ENCODE measurements at places on chromosomes 12 and 14.

DNA sequence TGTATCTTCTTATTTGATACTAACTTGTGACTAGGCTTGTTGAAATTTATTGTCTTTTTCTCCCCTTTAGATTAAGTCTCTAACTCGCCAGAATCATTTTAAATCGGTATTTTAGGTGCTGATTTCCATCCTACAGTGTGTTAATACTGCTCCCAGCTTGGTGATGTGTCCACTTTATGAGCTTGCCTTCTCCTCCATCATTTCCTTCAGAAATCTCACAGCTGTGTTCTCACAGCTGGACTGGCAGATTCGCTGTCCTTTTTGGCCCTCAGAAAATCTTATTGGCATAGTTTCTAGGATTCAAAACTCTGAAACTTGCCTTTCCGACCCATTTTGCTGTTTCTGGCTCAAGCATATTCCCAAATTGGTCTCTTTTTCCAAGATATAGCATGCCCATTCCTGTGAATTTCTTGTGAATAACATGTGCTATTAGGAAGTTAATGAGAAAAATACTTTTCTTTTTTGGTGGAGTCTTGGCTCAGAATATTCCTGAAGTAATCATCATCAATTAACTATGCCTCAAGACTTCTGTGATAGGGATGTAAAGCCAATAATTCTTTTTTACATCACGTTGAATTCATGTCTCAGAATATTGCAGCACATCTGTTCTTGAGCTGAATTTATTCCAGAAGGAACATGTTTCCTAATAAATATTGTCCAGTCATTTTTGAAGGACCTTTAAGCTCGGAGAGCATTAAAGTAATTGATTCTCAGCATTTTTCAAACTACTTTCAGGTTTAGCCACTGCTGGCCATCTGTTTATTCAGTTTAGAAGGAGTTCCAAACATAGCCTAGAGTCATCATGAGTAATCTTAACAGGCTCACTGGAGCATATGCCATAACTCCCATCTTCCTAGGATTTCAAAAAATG, 50.0 kb upstream of the USP44 start:
- no peak for DNase-seq

GRCh38 chr12:80702889-80703805, 4.3 kb upstream of the MYF6 start:
- DNase-seq: no peak

GRCh38 chr12:89072294-89073026, 279.8 kb downstream of the DUSP6 start:
- DNase-seq: no peak

DNA sequence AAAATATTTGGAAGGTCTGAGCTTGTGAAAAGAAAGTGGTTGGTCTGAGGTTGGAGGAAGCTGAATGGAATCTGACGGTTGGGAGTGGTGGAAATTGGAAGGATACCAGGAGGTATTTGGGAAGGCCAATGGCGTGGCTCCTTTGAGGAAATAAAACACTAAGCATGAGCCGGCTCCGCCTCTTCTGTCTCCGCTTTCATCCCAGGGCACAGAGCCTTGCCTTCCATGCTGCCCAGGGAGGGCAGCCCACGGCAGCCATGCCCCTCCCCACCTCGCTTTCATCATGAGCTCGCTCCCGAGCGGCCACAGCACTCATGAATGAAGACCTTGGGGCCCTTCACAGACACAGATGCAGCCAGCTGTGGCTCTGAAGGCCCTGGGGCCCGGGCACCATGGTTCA, 36.2 kb downstream of the HSP90AA1 start:
- no peak for DNase-seq

DNA sequence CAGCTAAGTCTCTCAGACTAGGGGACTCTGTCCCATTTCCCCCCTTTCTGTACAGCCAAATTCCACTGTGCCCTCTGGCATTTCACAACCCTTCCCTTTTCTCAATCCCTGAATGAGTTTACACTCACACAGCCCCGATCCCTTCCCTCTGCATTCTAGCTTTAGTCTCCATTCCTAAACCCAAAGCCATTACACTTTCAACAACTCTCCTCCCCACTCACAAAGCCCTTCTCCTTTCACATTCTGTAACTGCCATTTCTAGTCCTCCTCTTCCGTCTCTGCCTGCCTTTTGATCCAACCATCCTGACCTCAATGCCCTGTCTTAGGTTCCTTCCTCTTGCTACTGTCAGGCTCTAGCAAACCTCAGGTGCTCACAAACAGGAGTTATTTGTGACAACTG, 3.6 kb downstream of the ZFHX2 start:
- DNase-seq: no peak

DNA sequence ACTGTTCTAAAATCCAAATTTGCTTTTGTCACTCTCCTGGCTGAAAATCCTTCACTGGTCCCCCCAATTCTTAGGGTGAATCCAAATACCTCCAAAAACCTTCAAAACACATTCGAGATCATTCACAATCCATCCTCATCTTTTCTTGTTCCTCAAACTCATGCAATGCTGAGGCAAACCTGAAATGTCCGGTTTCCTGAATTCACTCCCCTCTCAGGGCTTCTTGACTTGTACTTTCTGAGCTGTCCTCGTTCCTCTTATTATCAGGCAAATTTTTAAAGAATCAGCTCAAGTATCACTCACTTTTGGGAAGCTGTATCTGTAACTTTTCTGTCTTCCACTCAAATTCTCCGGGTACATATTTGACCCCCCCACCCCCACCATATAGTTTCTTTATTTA, 84.9 kb upstream of the DUSP6 start:
- no peak for DNase-seq

Measured in kidney (tissue), 22 donors.